T-helper 17 cell (primary cell): ENCODE measurements at places on chromosomes 6 and 20.

- DNase-seq, result no peak
Measured at GRCh38 chr6:170416303-170416702, 109.7 kb downstream of the FAM120B start.

DNA sequence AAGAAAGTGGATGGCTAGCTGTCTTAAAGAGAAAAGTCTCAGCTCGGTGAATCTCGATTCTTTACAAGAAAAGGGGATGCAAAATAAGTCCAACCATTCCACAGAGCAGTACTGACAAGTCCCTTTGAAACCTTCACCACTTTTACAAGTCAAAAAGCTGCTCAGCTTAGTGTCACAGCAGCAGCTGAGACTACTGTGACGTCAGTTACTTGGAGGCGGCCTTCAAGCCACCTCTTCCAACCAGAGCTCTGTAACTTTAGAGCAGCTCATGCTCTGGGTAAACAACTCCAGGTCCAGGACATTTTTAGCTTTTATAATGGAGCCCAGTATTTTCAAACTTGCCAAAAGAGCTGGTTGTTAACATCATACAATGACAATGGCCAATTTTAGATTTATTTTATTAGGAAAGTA is at the start of gene KIAA0408:
Gene KIAA0408, minus strand, starts transcription at position 159 of the 411 bp plus-strand sequence. CDS start 5,408 bp downstream, outside the sequence.
- DNase-seq, result no peak

GRCh38 chr20:4573564-4574355 is 147.9 kb upstream of the PRND start:
- DNase-seq, result no peak

GRCh38 chr20:47775039-47775438 is 10.2 kb downstream of the SULF2 start:
- no peak for DNase-seq

DNA sequence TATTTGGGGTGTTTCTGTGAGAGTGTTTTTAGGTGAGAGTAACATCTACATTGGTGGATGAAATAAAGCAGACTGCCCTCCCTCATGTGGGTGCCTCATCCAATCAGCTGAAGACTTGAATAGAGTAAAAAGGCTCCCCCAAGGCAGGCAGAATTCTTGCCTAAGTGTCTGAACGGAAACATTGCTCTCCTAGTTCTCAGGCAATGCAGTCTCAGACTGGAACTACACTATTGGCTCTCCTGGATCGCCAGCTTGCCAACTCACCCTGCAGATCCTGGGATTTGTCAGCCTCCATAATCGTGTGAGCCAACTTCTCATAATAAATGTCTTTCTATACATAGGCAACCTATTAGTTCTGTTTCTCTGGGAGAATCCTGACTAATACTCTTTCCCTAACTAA is 5.5 kb upstream of the TMEM170B start:
- no peak for DNase-seq

DNA sequence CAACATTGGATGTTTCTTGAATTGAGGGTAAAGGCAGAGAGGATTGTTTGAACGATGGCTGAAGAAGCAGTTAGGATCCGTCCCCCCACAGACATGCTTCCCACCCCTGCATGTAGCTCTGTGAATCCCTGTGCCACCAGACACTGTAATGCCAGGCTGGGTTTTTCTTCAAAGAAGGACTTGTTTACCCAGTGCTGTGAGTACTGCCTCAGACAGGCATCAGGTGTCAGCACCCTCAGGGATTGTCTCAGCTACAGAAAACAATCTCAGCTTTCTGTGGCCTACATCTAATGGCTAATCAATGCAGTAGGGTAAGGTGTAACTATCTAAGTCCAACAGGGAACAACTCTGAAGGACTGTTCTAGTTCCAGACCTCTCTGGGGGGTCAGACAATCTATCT is 853.0 kb upstream of the EPHA7 start:
- no peak for DNase-seq

DNA sequence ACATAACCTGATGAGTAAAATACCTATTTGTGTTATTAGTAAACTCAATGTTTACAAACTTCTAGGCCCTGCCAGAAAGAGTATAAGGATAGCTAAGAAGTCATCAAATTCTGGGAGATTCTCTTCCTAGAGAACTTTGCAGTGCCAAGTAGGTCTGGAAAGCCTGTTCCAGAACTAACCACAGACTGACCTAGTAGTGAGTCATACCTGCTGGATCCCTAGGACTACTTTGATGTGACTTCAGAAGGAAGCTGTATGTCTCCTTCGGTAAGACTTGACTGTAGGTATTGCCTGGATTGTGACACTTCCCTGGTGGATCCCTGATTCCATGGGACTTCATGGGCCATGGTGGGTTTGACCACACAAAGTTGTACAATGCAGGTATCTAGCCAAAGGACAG is 131.7 kb downstream of the DNAH8 start:
- DNase-seq, result no peak

DNA sequence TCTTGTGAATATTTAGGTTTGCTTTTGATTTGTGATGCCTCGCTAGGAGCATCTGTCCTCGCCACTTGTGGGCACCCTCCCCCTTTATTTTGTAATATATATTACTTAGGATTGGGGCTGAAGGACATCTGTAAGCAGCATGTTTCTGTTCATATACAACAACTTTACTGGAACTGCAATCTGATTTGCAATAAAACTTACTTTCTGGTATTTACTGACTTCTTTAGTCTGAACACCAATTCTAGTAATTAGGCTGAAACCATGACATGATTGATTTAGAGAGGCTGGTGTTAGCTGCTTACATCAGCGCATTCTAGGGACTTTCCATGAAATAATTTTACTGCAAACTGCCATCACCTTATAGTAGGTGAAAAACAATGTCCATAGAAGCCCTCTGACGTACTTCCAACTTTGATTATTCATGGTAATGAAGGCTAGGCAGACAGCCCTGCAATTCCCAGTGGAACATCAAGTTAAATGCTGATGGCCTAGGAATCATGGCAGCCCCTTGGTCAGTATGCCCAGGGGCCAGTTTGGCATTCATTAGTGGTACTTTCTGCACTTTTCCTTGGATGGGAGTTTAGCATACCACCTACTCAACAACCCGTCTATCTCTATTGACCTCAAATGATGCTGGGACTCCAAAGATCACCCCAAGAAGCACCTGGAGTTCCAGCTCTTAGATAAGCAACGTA is 132.9 kb upstream of the MCHR2 start:
- no peak for DNase-seq
